HFFc6 (cell line): ENCODE measurements at places on chromosomes 11 and 22. TPM values are rescaled to one million over a fixed set of nuclear protein-coding genes. Genes with fewer than 3 reads are reported as not detected.

- peak; percentile 73 for DNase-seq
- H3K36me3 ChIP-seq, result no peaks in the 10 kb centered on the region
- peak overlapping the region; percentile 95 for H3K4me3 ChIP-seq
Observed at GRCh38 chr22:20021196-20022181, 579 bp downstream of the TANGO2 start.

The RBMXL2 gene
- not detected in 3 replicates for total RNA-seq

The OR6A2 gene
- total RNA-seq, result 0.12 TPM in 1 of 3 replicates, not detected in the others

The GGT5 gene
- total RNA-seq, result 0.20 to 0.28 TPM in 2 of 3 replicates, not detected in the other
